AG09309 (cell line): ENCODE measurements at places on chromosomes 4 and X.

DNA sequence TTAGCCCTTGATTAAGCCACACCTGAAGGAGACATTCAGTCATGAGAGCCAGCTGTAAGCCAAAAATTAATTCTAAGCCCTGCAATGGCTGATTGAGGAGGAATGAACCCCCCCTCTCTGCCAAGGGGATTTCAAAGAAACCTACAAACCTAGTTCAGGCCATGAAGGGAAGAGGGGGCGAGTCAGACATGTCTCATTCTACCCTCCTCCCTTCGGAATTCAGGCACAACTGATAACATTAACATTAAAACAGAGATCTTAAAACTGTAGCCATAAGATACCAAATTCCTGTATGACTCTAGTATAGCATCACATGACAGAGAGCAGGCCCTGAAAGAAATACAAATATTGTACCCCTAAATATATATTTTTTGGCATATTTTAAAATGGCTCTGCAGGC lies 40.4 kb upstream of the AFAP1 start:
- no peak for DNase-seq

DNA sequence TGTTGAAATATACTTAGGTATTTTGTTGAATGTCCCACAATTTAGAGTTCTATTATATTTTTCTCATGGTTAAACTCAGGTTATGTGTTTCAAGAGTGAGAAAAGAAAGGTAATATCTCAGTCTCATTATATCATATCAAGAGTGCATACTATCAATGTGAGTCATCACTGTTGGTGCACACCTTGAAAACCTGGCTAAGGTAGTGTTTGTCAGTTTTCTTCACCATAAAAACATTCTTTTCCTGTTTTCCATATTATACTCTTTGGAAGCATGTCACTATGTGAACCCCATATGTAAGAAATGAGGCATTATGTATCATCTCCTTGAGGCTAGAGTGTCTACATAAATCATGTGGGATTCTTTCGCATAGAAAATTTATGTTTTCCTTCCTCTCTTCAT lies 307.6 kb upstream of the CTSO start:
- no peak for DNase-seq

GRCh38 chr4:152680988-152681603 lies 1.3 kb upstream of the TMEM154 start:
- DNase-seq: no peak

GRCh38 chrX:98350940-98351339 lies 1467.2 kb downstream of the RPA4 start:
- no peak for DNase-seq

DNA sequence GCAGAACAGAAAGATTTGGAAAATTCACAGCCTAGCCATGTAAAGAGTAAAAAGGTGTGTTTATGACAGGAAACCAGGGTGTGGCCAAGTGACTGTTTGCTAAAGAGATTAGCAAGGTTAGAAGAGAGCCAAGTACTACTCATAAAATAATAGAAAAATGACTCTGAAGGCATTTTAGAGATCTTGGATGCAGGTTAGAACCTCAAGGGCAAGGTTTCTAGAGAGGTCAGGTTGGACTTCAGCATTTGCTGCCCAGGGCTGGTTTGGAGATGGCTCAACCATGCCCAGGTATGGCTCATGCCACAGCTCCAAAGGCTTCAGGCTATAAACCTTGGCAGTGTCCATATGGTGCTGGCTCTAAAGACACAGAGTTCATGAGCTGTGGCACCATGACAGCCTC lies 40.6 kb upstream of the ADGRA3 start:
- no peak for DNase-seq

DNA sequence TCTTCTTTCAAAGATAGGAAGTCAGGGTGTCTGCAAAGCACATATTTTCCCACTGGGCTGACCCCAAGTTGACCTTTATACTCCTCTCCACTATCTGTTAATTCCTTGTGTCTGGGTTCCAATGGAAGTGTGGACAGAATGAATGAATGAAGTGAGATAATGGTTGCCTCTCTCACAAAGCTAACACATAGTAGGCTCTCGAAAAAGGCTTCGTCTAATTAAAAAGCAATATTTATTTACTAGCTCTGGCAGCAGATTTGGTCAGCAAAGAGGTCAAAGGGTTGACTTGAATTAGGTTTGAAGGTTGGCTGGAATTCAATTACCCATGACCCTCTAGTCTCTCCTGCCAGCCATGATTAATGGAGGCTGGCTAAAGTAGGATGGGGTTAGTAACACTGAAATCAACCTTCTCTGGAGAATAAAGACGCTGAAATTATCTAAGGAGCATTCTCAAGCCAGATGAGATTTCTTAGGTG lies 280.3 kb upstream of the KLF3 start:
- no peak for DNase-seq

GRCh38 chrX:147376601-147377422 lies 534.9 kb upstream of the FMR1 start:
- no peak for DNase-seq

GRCh38 chr4:152014280-152014679 lies 253.5 kb upstream of the GATB start:
- no peak for DNase-seq

DNA sequence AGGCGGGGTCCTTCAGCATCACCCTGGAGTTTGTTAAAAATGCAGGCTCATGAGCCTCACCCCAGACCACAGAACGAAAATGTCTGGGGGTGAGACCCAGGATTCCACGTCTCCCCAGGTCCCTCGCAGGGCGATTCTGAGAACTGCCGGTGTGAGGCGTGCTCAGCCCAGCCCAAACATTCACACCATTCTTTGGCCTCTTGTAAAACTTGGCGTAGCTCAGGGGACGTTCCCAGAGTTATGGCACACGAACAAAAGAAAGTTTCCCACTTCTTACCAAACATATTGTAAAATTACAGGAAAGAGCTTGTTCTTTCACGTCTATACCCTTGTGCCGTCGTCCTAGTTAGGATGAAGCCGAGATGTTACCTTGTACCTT lies 12.9 kb downstream of the CD99 start:
- no peak for DNase-seq

GRCh38 chrX:142186103-142186502 lies 19.0 kb downstream of the MAGEC2 start:
- DNase-seq: no peak

GRCh38 chr4:10336471-10336870 lies 120.8 kb downstream of the ZNF518B start:
- no peak for DNase-seq

DNA sequence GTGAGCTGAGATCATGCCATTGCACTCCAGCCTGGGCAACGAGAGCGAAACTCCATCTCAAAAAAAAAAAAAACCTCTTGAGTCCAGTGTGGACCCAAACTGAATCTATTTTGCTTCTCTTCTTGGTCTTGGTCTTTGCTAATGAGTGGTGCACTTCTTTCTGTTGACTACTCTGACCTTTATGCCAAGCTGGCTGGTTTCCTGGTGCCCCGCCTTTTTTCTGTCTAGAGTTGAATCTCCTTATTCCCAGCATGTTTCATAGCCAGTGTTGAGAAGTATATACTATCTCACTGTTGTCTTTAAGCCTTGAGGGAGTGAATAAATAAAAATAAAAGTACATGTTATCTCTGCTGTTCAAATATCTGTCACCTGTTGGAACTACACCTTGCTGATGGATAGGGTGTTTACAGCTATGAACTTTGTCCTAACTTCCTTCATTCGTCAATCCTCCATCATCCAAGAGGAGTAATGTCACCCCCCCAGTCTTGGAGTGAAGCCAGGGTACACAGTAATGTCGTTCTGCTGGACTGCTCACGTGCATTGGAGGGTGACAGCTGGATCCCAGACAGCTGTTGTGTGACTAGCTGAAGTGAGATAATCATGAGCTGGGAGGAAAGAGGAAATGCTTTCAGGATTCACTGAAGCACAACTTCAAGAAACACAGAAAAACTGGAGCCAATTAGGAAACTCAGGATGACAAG lies 99.3 kb upstream of the PRKG2 start:
- peak; percentile 20 for DNase-seq

- DNase-seq: no peak
Observed at GRCh38 chr4:33390976-33391375, 2670.8 kb downstream of the PCDH7 start.

DNA sequence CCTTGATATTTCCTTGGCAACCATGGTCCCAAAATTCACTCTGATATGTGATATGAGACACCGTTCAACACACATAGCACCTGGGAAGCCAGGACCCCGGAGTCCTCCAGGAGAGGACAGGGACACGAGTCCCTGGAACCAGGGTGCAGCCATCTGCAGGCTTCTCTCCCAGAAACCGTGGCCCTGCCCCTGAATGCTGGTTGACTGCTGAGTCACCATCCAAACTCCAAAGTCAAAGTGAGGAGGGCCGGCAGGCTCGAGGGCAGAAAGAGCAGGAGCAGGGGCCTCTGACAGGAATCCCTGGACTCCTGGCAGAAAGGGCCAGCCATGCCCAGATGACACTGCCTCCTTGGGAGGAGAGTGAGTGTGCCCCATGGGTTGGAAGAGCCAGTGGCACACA lies 6.9 kb upstream of the PNMA6A start:
- DNase-seq: no peak

- no peak for DNase-seq
Observed at GRCh38 chr4:98092833-98093439, 50.3 kb downstream of the STPG2 start.

DNA sequence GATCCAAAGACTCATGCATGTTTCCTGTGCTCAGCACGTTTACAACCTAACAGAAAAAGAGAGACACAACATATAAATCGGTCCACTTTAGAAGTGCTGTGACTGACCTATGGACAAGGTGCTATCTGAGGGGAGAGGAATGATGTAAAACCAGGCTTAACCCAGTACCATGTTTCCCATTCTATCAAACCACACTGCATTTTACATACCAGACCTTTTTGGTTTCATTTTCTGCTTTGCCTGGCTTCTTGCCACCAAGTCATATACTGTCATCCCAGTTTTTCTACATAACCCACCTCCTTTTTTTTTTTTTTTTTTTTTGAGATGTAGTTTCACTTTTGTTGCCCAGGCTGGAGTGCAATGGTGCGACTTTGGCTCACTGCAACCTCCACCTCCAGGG lies 82.2 kb downstream of the KLF8 start:
- DNase-seq: no peak

- no peak for DNase-seq
Observed at GRCh38 chrX:155577682-155578081, 35.1 kb downstream of the TMLHE start.

- DNase-seq: no peak
Observed at GRCh38 chr4:79141530-79141929, 184.3 kb downstream of the NAA11 start.

- DNase-seq: peak; percentile 17
Observed at GRCh38 chr4:182604161-182604622, 313.0 kb downstream of the DCTD start.

DNA sequence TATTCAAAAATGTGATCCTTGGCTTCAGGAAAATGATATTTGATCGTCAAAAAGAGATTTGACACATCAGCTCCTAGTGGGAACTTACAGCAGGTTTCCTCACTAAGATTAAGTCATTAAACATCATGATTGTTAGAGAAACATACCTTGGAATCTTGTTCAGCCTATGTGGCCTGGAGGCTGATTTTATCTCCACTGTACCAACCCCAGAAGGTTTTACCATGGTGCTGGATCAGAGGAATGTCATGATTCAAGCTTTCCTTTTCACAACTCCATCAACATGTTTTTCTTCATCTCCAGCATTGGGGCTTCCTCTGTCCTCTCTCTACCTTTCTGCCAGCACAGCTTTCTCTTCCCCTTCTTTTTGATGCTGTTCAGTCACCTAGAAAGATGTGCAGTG lies 68.4 kb upstream of the MID1IP1 start:
- no peak for DNase-seq

DNA sequence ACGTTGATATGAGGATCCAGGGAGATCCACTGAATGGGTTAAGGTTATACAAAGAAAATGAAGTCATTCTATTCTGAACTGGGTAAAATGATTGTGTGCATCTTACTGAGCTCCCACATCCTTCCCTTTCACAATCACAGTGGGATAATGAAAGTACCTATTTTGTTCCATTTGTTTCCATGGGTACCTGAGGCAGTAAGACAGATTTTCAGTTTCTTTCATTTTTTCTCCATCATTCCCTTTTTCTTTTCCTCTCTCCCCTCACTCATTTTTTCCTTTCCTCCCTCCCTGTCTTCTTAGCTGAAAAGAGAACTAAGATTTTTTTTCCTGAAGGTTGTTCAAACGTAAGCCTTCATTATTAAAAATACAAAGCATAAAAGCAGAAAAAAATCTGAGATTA lies 4.6 kb downstream of the GRIA2 start:
- no peak for DNase-seq

GRCh38 chr4:154610582-154610981 lies 1.9 kb downstream of the FGG start:
- DNase-seq: no peak

- DNase-seq: no peak
Observed at GRCh38 chrX:107936434-107936730, 45.8 kb downstream of the TEX13B start.

- DNase-seq: no peak
Observed at GRCh38 chrX:149825424-149825823, 43.7 kb downstream of the MAGEA9 start.

GRCh38 chr4:23305026-23305425 lies 584.8 kb downstream of the PPARGC1A start:
- DNase-seq: no peak

GRCh38 chr4:53592122-53592521 lies 836 bp upstream of the LNX1 start:
- no peak for DNase-seq

DNA sequence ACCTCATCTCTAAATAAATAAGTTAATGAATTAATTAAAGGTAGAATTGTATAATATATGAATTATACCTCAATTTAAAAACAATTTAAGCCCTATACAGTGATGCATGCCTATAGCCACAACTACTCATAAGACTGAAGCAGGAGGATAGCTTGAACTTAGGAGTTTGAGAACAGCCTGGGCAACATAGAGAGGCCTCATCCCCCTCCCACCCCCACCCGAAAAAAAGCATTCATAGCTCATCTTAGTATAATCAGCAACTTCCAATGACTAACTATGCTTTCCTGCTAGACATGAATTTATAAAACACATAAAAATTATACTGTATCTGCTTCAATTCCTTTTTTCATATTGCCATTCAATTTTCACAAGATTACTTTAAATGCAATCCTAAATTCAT lies 1.6 kb downstream of the LRBA start:
- DNase-seq: no peak

DNA sequence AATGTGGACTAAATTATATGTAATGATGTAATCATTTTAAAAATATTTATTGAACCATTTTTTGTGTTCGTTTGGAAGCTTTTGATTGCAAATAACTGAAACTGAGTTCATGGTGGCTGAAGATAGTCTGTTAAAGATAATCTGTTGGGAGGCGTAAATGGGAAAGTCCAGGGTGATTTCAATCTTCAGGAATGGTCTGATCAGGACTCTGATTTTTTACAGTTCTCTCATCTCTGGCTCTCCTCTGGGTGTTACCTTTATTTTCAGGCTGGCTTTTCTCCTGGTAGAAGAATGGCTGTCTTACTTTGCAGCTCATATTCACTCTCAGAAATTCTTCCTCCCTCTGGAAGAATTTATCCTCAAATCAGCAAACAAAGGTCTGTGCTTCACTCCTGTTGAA lies 199.0 kb upstream of the LEF1 start:
- no peak for DNase-seq

GRCh38 chr4:147103403-147103946 lies 157.8 kb upstream of the TTC29 start:
- peak; percentile 93 for DNase-seq

- no peak for DNase-seq
Observed at GRCh38 chrX:41946989-41947612, 23.7 kb upstream of the CASK start.
